CD4-positive, alpha-beta T cell treated with Interleukin-4 for 4 hours (primary cell): ENCODE measurements at places on chromosomes 13 and 19.

GRCh38 chr13:23349161-23349897 lies 84.2 kb downstream of the SACS start:
- no peak for DNase-seq

DNA sequence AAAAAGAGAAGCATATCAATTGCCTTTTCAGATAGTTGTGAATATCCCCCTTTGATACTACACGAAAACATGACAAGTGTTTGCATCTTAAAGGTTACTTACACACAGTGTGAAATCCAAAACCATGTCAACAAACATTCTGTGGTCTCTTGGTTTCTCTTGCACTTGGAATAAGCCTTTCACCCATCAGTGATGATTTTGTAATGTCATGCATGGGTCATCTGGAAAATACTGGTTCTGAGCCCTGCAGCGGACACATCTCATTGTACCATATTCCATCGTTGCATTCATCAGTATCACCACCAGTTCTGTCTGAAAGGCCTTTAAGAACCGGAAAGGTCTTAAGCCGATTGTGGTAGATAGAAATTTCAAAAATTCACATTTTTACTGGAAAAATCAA lies 65.4 kb upstream of the SOX1 start:
- DNase-seq = no peak

DNA sequence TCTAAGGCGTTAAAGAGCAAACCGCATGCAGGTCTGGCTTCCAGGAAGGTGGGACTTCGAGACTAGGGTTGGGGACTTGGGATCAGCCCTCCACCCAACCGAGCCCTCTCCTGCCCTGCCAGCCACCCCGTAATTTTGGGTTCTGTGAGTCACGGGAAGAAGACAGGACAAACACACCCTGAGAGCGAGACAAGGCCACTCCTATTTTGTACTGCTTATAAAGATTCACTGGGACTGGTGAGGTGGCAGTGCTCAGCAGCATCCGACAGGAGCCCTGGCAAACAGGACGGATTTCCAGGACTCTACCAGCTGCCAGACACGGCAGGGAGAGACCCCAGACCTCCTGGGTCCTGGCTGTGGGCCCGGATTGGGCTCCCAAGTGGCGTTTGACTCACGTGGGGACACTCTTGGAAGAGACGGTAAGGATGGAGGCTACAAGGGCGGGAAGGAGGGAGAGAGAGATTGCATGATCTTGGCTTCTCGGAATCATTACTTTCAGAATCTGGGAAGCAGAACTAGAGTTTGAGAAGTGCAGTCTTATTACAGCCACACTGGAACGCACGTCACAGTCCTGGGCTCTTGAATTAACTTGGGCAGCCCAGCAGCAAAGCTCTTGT lies at the start of gene C5AR2:
C5AR2 (plus strand) TSS at position 245 of the 617 bp plus-strand sequence. CDS start 8,625 bp downstream, outside the sequence.
- DNase-seq = no peak

DNA sequence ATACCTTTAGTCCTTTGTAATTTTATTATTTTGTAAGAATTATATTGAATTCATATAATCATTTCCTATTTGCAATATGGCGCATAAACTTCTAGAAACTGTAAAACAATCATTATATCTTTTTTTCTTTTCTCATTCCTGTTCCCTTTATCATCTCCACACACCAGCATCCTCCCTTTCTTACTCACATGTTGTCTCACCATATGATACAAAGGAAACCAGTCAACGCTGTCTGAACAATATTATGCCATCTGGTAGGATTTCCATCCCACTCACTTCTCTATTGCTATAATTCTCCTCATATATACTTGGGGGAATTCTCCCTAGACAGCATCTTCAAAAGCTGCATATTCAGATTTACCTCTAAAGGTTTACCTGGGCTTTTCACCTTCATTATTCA lies 389.8 kb downstream of the NDFIP2 start:
- no peak for DNase-seq

- no peak for DNase-seq
Measured at GRCh38 chr19:33358408-33358807, 15.1 kb upstream of the CEBPG start.

GRCh38 chr13:42350141-42350540 lies 78.2 kb downstream of the AKAP11 start:
- DNase-seq = no peak

GRCh38 chr13:90792335-90792734 lies 555.2 kb upstream of the MIR17HG start:
- no peak for DNase-seq

DNA sequence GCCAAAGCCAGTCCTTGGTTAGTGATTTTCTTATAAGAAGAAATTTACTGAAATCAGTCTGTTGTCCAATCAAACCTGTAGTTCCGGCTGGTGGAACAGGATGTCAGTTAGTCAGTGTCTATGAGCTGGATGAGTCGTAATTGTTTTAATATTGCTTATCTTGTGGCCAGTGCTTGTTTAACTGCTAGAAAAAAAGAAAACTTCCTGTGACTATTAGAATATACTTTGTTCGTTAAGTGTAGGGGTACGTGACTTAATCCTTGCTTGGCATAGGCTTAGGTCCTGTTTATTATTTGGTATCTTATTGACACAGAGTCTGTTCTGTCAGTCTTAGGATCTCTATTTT lies 1484.8 kb upstream of the MIR17HG start:
- DNase-seq = no peak

DNA sequence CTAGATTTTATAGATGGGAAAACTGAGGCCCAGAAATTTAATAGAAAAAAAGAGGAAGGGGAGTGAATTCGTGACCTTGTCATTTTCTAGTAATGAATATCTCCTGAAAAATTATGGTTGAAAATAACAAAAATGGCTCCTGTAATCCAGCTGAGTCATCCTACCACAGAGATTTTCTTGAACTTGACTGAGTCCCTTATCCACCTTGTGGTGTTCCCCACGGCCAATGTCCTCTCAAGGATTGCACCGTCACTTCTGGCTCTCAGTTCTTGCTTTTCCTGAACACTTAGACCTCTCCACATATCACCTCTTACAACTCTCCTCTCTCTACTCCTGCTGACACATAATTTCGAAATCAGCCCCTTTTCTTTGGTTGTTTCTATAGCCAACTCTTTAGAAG lies 1.2 kb upstream of the KATNAL1 start:
- no peak for DNase-seq

- DNase-seq = no peak
Measured at GRCh38 chr13:41579168-41579567, 121.8 kb downstream of the RGCC start.

- no peak for DNase-seq
Measured at GRCh38 chr13:113969973-113970611, 3.8 kb downstream of the C13orf46 start.

DNA sequence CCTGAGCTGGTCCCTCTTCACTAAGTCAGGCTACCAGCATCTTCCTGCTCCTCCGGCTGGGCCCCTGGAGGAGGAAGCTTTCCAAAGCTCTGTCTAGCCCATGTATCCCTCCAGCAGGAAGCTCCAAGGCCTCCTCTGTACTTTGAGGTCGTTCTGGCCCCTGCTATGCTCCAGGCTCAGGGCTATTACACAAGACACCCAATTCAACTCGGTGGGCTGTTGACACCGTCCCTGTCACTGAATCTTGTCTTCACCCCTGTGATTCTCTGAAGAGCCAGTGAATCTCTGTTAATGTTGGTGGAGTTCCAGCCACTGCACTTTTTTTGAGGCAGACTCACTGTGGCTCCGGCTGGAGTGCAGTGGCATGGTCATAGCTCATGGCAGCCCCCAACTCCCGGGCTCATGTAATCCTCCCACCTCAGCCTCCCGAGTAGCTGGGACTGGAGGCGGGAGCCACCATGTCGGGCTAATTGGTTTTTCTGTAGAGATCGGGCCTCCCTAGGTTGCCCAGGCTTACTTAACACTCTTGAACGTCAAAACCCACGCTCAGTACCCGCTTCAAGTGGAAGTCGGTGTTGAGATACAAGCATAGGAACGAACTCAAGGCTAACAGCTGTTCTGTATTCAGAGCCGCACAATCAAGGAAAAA lies 512 bp upstream of the REX1BD start:
- no peak for DNase-seq

GRCh38 chr19:50039968-50040367 lies 14.2 kb downstream of the ZNF473 start:
- no peak for DNase-seq

- DNase-seq = no peak
Measured at GRCh38 chr19:51294977-51295375, 16.5 kb upstream of the IGLON5 start.

GRCh38 chr13:44471686-44472085 lies 98.1 kb downstream of the SERP2 start:
- no peak for DNase-seq

DNA sequence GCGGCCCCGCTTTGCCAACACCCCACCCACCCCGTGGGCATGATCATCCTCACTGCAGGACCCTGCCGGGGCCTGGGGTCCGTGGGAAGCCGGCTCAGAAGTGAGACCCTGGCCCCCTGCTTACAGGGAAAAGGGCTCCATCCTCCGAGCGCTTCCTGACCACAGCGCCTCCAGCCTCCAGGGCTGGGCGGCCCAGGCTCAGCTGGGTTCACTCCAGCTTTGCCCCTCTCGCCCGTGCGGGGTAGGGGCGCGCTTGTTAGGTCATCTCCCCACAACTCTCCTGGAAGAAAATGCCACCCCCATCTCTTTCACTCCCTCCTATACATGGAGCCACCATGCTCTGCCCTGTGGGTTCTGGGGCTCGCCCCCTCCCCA lies 6.6 kb upstream of the C1QTNF9B start:
- no peak for DNase-seq

DNA sequence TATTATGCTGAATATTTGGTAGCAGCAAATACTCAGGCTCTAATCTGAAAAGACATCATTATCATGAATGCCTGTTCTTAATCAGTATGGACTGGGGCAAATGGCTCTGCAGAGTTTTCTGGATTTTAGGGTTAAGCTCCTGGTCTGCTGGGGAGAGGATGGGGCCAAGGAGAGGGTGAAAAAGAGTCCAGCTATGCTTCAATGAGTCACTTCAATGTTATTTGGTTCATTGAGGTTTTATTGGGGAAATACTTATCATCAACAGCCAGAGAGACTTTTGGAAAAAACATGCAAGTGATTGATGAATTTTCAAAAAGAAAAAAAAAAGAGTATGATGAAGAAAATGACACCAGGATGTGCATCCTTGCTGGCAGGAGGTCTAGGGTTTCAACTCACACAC lies 278.3 kb downstream of the UQCRFS1 start:
- no peak for DNase-seq

- no peak for DNase-seq
Measured at GRCh38 chr13:56861476-56861875, 279.2 kb upstream of the PRR20A start.

GRCh38 chr13:21909331-21909730 lies 238.5 kb downstream of the FGF9 start:
- DNase-seq = no peak

GRCh38 chr19:1566392-1567115 lies 1.6 kb downstream of the MEX3D start:
- DNase-seq = no peak

DNA sequence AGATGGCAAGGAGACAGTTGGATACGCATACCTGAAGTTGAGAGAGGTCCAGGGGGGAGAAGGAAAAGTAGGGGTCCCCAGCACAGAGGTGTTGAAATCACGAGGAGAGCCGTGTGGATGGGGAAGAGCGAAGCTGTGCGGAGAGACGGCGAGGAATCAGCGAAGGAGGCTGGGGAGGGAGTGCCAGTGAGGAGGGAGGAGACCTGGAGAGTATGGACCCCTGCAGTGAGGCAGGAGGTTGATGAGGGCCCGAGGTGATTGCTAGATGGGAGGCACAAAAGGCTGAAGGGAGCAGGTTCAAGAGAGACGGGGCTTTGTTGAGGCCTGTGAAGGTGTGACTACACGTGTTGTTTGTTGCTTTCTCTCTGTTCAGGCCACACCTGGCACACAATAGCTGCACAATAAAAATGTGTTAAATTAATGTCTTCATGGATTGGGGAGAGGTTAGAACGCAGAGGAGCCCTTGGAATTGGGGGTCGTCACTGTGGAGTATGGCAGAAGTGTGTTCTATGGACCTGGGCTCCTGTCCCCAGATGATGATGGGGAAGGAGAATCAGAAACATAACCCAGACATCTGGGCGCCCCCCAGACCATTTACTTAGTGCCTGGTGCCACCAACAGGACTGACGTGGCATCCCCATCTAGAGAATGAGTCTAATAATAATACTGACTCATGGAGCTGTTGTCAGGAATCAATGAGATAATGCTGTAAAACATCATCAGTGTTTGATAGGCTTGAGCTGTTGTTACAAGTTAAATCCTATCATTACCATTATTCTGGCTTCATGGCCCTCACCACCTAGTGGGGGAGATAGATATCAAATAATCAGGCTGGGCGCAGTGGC lies 137.5 kb downstream of the SIPA1L3 start:
- no peak for DNase-seq

DNA sequence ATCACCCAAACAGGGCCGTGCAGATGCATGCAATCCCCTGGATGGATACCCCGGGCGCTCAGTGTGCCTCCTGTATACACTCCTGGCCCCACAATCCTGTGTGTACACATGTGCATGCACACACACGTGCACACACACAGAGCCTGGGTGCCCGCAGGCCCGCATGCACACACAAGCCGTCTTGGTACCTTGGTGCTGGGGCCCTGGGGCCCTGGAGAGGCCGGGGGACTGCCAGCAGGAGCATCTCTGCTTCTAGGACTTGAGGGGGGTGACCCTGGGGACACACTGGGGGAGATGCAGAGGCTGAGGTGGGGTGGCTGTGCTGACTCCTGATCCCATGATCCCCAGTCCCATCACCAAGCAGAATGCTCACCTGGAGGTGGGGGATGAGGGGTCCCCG lies 15.6 kb upstream of the EPOR start:
- no peak for DNase-seq

DNA sequence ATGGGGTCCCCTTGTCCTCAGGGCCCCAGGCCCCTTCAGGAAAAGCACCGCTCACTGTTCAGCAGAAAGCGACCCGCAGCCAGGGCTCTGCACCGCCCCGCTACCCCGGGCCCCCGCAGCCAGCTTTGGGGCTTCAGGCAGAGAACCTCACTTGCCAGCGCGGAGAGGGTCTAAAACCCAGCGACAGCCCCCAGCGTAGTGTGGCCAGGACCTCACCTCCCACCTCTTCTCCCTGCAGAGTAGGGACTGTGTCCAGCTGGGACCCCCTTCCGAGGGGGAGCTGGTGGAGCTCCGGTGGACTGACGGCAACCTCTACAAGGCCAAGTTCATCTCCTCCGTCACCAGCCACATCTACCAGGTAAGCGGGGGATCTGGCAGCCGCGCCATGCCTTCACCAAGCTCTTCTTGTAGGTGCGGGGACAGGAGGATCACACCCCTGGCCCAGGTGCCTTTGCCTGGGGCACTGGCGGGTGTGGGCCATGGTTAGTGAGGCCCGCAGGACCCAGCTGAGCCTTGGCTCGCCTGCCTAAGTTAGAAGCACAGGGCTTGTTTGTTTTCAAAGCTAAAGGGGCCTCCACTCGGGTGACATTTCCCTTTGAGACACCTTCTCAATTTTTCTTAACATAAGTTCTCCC lies 175.7 kb downstream of the KDM4B start:
- no peak for DNase-seq
